Activated naive CD8-positive, alpha-beta T cell treated with anti-CD3 and anti-CD28 coated beads for 36 hours (primary cell): ENCODE measurements at places on chromosomes 16 and 17. TPM values are rescaled to one million over a fixed set of nuclear protein-coding genes. Genes with fewer than 3 reads are reported as not detected.

Gene TBX6
- total RNA-seq: 1.1 TPM

Gene WNT3
- total RNA-seq: 0.06 TPM

Gene HOXB5
- total RNA-seq: not detected

Gene ZNF423
- not detected for total RNA-seq

Gene PRRT2
- 1.3 TPM for total RNA-seq

Gene TEKT1
- not detected for total RNA-seq

Gene CCL17
- total RNA-seq: not detected

Gene HOXB4
- total RNA-seq: 1.3 TPM

Gene CLEC3A
- not detected for total RNA-seq

Gene C17orf113
- 0.40 TPM for total RNA-seq

Gene ETV4
- total RNA-seq: 7.5 TPM

Gene C16orf46
- total RNA-seq: 0.39 TPM

Gene PIMREG
- 5.7 TPM for total RNA-seq

Gene WFDC1
- not detected for total RNA-seq

Gene SEZ6L2
- total RNA-seq: 0.32 TPM

Gene SMPD3
- total RNA-seq: 0.16 TPM

Gene CCT6B
- 1.9 TPM for total RNA-seq

Gene TBC1D3D
- total RNA-seq: 0.58 TPM

Gene TLCD2
- total RNA-seq: 0.04 TPM

Gene ABCA8
- total RNA-seq: not detected

Gene CEP295NL
- total RNA-seq: not detected

Gene HBM
- total RNA-seq: not detected

Gene CA5A
- not detected for total RNA-seq

Gene NPIPA7
- total RNA-seq: 7.4 TPM

Gene SPSB3
- total RNA-seq: 12.8 TPM

Gene CES5A
- total RNA-seq: not detected

Gene TMC5
- total RNA-seq: not detected

Gene TBKBP1
- total RNA-seq: 11.9 TPM

Gene GNG13
- not detected for total RNA-seq

Gene KLHL10
- 0.19 TPM for total RNA-seq

Gene GPR179
- 0.23 TPM for total RNA-seq

Gene USP6
- total RNA-seq: 0.10 TPM

Gene CCL11
- not detected for total RNA-seq

Gene SYT17
- 0.14 TPM for total RNA-seq

Gene TM4SF5
- not detected for total RNA-seq

Gene SLC16A6
- total RNA-seq: 6.0 TPM

Gene CSH1
- total RNA-seq: not detected

Gene IRX3
- total RNA-seq: not detected

Gene MT1A
- not detected for total RNA-seq

Gene CAMKK1
- total RNA-seq: 4.8 TPM

Gene RFFL
- 9.6 TPM for total RNA-seq

Gene SPNS3
- 11.7 TPM for total RNA-seq

Gene CCL4
- 49.4 TPM for total RNA-seq

Gene FOXC2
- total RNA-seq: not detected

Gene KRT28
- not detected for total RNA-seq

Gene TRIM72
- not detected for total RNA-seq

Gene PPP1R1B
- total RNA-seq: not detected

Gene ATP2C2
- total RNA-seq: not detected

Gene C16orf54
- total RNA-seq: 19.1 TPM

Gene UMOD
- total RNA-seq: not detected

Gene NPB
- total RNA-seq: 0.47 TPM
